ENCODE measurements at places on chromosomes 3 and 15.

- DNase-seq: no peak
These were observed 25.1 kb upstream of the CD200R1L start for GRCh38 chr3:112871735-112872134.

DNA sequence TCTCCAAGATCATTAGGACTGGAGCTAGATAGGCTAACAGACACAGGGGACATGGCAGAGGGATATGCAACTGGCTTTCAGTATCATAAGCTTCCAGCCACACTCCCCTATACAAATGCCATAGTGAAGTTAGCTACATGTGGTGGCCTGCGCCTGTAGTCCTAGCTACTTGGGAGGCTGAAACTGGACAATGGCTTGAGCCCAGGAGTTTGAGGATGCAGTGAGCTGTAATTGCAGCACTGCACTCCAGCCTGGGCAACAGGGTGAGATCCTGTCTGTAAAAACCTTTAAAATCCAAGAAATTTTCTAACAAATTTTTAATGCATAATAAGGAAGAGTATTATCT is 37.3 kb downstream of the DLG1 start:
- DNase-seq: no peak

- no peak for DNase-seq
These were observed 20.8 kb downstream of the LZTFL1 start for GRCh38 chr3:45821127-45821526.

GRCh38 chr15:61796056-61796455 is 264.2 kb downstream of the VPS13C start:
- no peak for DNase-seq

GRCh38 chr3:16280671-16281070 is 15.7 kb downstream of the OXNAD1 start:
- DNase-seq: no peak

GRCh38 chr3:46085421-46086082 is 58.3 kb upstream of the XCR1 start:
- no peak for DNase-seq

DNA sequence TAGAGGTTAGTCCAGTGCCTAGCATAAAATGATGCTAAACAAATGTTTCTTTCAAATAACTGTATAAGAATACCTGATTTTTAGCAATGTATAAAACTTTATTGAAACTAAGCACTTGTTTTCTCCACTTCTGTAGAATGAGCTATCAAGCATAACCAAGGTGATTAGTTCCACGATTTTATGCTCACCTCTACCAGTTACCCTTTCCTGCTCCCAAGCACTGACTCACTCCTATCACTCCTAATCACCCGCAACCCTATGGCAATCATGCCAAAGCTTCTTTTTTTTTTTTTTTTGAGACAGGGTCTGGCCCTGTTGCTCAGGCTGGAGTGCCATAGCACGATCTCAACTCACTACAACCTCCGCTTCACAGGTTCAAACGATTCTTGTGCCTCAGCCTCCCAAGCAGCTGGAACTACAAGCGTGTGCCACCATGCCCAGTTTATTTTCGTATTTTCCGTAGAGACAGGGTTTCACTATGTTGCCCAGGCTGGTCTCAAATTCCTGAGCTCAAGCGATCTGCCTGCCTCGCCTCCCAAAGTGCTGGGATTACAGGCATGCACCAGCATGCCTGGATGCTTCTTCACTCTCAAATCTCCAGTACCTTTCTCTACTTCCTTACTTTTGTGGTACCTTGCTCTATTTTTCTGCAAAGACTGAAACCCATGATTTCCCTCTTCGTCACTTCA is 3.9 kb downstream of the HSPBAP1 start:
- no peak for DNase-seq

DNA sequence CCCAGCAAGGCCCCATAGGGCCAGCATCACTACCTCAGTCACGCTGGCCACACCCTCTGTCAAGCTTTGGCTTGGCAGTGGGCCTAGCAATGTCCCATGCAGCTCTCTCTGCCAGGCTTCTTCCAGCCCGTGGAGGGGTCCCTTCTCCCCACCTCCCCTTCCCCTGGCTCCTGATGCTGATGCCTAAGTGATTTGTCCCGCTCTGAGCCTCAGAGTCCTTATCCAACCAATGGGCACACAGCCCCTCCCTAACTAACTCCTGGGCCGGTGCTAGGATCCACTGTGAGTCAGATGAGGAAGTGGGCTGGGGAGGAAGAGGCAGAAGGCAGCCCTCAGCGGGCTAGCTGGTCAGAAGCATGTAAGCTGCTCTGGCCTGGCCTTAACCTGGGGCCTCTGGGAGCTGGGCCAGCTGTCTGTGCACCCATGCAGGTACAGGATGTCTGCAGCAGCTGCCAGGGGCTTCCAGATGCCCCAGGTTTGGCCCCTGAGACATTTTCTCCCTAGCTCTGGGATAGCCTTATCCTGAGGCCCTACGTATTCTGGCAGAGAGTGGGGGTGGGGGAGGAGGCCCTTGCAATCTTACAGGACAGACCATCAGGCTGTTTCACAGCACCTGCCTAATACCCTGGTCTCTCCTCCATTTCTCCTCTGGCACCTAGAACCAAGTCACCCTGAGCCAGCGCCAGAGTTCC is 740 bp upstream of the ZBTB47 start:
- DNase-seq: no peak

DNA sequence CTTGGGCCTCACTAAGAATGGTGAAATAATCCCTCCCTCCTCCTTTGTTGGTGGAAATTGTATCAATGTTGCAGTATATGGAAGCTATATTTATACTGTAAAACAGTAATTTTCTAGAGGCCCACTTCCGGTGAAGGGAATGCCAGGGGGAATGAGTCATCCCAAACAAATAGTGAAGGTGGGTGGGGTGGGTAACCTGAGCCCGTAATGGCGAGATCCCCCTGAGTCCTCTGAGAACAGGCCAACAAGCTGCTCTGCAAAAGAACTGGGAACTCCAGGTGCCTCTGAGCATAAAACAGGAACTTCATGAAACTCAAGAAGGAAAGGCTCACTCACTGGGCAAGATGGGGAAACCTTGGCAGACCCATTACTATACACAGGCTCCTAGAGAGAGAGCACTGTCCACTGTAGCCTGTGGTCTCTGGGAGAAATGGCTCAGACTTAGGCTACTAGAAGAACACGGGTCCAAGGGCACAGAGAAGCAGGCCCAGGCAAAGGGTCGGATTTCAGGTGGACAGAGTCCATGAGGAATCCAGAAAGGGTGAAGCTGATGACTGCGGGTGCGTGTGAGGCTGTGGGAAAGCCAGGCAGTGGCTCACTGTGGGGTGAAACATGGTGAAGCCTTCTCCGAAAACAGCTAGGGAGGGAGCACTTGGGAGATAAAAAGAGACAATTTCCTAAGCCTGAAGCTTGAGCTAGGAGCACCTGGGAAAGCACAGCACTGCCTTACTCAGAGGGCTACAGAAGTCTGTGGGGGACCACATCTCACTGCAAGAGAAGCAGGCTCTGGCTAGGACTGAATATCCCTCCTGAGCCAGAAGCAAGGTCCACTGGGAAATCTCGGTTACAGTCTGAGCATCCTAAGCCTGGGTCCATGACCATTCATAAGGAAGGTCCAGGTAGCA is 19.8 kb downstream of the LARP6 start:
- DNase-seq: no peak

DNA sequence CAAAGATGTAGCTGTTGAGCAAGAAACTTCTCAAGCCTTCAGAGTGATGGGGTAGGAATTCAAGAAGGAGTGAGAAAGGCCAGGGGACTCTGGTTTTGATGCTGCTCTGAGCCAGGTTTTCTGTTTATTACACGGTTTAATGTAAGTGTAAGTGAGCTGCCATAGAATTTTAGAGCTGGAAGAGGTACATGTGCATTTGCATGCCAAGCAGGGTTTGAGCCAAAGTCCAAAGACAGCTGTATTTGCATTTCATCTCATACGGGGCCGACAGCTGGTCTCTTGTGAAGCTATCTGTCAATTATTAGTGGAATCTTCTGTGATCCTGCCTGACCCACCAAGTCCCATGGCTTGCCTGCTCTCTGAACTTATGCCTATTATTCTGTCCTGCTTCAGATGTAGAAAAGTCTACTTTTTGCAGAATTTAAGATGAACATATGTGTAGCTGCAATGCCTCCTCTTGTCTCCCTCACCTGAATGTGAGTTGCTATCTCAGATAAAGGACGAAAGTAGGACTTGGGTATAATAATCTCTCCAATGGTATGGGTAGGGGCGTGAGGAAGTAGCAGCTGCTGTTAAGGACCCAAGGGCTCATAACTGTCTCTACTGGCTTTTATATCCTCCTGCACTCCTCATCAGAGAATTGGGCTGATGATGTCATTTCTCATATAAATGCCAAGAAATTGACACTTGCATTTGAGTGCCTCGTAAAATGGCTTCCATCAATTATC is 160.0 kb downstream of the SQOR start:
- no peak for DNase-seq

DNA sequence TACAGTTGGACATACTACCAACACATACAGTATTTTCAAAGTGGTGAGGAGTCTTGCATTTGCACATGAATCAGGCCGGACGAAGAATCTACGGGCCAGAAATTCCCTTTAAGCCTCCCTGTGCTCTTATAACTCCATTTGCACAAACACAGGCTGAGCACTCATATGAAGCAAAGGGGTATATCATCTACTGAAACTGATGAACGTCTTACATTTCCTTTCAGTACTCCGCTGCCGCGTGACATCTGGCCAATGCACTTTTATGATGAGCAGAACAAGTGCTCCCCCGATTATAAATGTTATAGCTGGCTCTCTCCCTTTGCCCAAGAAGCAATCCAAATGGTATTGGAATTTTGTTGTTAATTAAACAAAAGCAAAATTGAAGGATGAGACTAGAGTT is 110.3 kb upstream of the ICE2 start:
- DNase-seq: no peak

- no peak for DNase-seq
These were observed 23.2 kb downstream of the ZNF148 start for GRCh38 chr3:125351814-125352456.

DNA sequence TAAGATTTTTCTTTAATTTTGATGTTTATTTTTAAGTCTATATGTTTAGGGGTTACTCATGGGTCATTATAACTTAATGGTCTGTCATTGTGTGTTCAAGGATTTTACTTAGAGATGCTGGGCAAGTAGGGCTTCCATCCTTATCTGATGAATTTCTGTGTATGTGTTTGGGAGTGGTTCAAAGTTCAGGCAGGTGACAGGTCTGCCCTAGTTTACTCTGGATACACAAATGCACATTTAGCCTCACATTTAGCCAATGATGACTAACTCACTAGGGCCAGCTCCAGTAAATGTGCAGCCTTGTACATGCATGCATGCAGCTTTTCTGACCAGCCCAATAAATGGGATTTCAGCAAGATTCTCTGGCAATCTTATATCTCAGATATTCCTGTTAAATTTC is 554.1 kb downstream of the SI start:
- DNase-seq: no peak

DNA sequence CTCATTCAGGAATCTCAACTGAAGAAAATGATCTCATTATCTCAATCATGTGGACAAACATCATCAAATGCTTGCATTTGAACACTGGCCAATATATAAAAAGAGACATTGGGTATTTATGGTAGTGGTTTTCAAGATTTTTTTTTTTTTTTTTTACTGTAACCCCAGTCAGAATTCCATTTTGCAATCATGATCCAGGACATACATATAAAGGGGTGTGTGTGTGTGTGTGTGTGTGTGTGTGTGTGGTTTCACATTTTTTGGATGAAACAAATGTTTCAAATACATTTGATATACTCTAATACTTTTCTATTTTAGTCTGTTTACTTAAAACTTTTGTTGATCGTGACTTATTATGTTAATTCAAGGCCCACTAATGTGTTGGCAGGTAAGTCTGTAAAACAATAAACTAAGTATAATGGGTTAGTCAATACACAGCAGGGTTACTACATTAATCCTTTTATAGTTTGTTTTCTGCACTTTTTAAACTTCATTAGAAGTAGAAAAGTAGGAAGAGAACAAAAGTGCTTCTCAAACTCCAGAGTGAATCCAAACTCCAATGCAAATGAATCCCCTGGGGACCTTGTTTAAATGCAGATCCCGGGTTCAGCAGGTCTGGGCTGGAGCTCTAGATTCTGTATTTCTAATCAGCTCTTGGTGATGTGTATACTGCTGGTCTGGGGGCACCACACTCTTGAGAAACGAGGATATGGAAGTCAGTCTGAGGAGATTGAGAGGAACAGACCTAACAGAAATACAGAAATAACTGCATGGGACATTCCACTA is 17.6 kb downstream of the THRB start:
- no peak for DNase-seq

- no peak for DNase-seq
These were observed 212.2 kb upstream of the LINGO1 start for GRCh38 chr15:77844798-77845446.

DNA sequence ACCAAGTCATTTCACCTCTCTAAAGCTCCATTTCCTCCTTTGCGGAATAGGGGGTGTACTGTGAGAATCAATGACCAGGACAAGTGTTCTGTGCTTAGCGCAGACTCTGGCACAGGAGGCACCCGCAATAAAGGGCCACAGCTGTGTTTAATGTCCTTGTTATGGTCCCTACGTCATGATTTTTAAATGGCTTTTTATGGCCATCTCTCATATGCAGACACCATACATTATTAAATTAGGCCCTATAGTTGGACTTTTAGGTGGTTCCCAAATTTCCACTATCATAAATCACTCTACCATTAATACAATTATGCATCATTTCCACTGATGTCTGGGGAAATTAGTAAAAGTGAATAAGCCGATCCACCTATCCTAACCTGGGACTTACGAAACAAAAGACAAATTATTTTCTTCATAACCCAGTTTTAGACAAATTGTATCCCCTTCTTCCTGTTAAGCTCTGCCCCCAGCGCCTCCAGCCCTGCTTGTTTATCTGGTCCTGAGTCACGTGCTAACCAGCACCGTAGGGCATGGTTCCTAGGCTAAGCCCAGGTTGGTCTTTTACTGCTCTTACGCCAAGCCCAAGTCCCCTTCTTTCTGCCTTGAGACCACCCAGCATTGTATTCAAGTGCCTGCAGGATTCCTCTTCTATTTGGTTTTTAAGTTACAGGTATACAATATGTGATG is 278.3 kb downstream of the SHQ1 start:
- no peak for DNase-seq

DNA sequence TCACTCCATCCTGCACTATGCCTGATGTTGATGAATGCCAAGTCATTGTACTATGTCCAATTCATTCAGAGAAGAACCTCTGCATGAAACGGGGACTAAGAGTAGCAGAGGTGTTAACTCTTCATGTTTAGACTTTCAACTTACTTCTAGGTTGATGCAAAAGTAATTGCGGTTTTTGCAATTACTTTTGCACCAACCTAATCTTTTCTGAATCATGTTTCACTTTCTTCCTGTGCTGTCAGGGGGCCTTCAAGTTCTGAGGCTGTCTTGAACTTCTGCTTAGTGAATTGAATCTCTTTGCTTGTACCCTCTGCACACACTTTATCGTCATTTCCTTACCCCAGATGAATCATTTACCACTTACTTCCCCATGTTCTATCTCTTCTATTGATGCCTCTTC is 636.2 kb downstream of the NAALADL2 start:
- DNase-seq: no peak

DNA sequence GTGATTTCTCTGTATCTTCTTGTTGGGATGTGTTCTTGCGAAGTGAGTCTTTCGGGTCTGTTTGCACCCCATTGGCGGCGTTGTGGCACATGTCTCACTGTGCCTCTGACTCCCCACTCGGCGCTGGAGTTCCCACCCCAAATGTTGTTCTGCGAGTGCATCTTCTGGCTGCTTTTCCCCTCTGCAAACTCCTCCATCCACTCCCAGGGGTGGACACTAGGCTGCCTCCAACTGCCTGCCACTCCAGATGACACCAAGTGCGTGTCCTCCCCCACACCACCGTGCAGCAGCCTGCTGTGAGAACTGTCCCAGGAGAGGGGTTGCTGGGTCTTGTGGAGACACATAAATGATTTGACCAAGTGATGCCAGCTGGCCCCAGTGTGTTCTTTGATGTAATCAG is 17.6 kb downstream of the EFCC1 start:
- no peak for DNase-seq

- no peak for DNase-seq
These were observed 437.0 kb downstream of the TUSC7 start for GRCh38 chr3:117146571-117146970.

All from stimulated activated CD8-positive, alpha-beta memory T cell treated with anti-CD3 and anti-CD28 coated beads, Interleukin-15, amount 100 ng/mL, for 48 hours (primary cell).